ENCODE measurements at places on chromosomes 7 and 10. TPM values are rescaled to one million over a fixed set of nuclear protein-coding genes. Genes with fewer than 3 reads are reported as not detected.
A peak's percentile ranks its signal among the peaks of the same experiment; 100 is the strongest.

FANK1 gene
- total RNA-seq, result not detected

ASIC3 gene
- not detected for total RNA-seq

GPR141 gene
- not detected for total RNA-seq

ANXA8L1 gene
- not detected for total RNA-seq

ANK3 gene
- not detected for total RNA-seq

MOGAT3 gene
- total RNA-seq, result 22.5 TPM

RADIL gene
- 0.52 TPM for total RNA-seq

LIPK gene
- not detected for total RNA-seq

C7orf33 gene
- not detected for total RNA-seq

ZNF365 gene
- total RNA-seq, result not detected

TASOR2 gene
- total RNA-seq, result 58.9 TPM

CALML5 gene
- not detected for total RNA-seq

GRCh38 chr7:16261100-16261499 lies 160.2 kb downstream of the CRPPA start:
- H3K27ac ChIP-seq, result no peak overlapping the region
- H3K27me3 ChIP-seq, result no peaks in the 10 kb centered on the region
- no peak for DNase-seq

DNA sequence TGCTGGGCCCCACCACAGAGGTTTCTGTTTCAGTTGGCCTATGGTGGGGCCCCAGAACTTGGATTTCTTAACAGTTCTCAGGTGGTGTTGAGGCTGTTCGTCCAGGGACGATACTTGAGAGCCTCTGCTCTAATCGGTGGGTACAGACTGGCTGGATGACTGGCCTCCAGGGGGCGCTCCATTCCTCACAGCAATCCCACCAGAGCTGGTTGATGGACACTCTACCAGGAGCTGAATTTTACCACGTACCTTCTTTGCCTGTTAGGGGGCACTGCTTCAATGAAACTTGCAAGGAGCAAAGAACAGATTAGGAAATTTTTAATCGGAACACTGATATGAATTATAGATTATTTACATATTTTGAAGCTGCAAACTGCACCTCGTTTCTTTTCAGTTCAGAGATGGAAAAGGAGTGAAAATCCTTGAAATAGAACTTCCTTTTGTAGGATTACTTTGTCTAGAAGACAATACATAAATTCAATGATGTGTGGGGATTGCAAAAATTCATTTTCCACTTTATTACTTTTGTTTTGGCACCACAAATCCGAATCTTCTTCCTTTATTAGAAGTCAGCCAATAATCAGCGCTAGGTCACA lies 44.8 kb downstream of the KBTBD2 start:
- no peaks in the 10 kb centered on the region for H3K27me3 ChIP-seq
- no peak overlapping the region for H3K27ac ChIP-seq
- no peaks in the 10 kb centered on the region for H3K4me1 ChIP-seq
- H3K36me3 ChIP-seq, result no peaks in the 10 kb centered on the region
- peak; percentile 52 for DNase-seq

GRCh38 chr10:97686301-97686961 lies 610 bp downstream of the AVPI1 start:
- H3K4me3 ChIP-seq, result peak overlapping the region; percentile 91
- no peak for DNase-seq
- H3K4me1 ChIP-seq, result peaks cover 59% of the 10 kb centered on the region
- no peaks in the 10 kb centered on the region for H3K27me3 ChIP-seq
- peak overlapping the region; percentile 92 for H3K27ac ChIP-seq

GRCh38 chr10:71957546-71958275 lies 6.5 kb upstream of the CHST3 start:
- H3K36me3 ChIP-seq, result no peaks in the 10 kb centered on the region
- no peaks in the 10 kb centered on the region for H3K27me3 ChIP-seq
- H3K4me1 ChIP-seq, result peaks cover 29% of the 10 kb centered on the region
- no peak overlapping the region for H3K27ac ChIP-seq
- H3K4me3 ChIP-seq, result no peak overlapping the region

GRCh38 chr10:10745291-10745690 lies 272.4 kb upstream of the CELF2 start:
- no peaks in the 10 kb centered on the region for H3K4me1 ChIP-seq
- H3K27me3 ChIP-seq, result no peaks in the 10 kb centered on the region
- no peak for DNase-seq

DNA sequence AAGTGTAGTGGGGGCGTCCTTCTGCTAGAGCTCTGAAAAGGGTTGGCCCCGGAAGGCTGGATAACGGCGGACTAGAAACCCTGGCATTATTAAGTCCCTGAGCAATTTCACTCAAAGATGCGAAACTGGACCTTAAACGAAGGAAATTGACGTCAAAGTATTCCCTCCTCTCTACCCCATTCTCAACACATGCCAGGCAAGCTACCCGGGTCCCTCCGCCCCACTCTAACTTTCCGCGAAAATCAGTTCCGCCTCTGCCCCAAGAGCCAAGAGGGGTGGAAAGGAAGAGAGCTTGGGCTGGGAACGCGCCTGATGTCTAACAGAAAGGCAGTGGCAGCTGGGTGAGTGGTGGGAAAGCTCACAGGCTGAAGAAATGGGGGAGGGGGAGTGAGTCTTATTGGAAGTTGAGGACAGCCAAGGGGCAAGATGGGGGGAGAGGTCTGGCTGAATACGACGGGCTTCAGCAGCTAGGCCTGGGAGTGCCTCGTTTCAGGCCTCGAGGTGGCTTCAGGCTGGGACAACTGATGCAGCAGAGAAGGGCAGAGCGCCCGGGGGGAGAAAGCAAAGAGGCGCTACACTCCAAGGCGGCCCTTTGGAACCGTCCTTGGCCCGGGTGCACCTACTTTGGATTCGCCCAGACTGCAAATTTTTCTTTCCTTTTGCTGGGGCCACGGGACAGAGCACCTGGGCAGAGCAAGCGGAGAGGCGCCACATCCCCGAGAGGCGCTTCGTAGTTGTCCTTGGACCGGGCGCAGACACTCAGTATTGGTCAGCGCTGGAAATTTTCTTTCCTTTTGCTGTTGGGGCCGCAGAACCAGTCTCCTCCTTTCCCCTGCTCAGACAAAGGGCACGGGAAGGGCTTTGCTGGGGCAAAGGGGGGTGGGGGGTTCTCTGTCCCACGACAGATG lies 2.0 kb upstream of the FEZF1 start:
- no peak for DNase-seq
- H3K36me3 ChIP-seq, result no peaks in the 10 kb centered on the region
- H3K4me1 ChIP-seq, result peaks cover 32% of the 10 kb centered on the region
- no peak overlapping the region for H3K4me3 ChIP-seq
- H3K27me3 ChIP-seq, result peaks cover 88% of the 10 kb centered on the region
- H3K27ac ChIP-seq, result no peak overlapping the region

GRCh38 chr10:78335691-78336401 lies 302.2 kb downstream of the RPS24 start:
- DNase-seq, result no peak
- H3K4me1 ChIP-seq, result no peaks in the 10 kb centered on the region
- no peak overlapping the region for H3K27ac ChIP-seq
- H3K4me3 ChIP-seq, result no peak overlapping the region
- no peaks in the 10 kb centered on the region for H3K36me3 ChIP-seq

GRCh38 chr7:101120315-101120714 lies 6.6 kb upstream of the SERPINE1 start:
- no peak overlapping the region for H3K27ac ChIP-seq
- peaks cover 82% of the 10 kb centered on the region for H3K4me1 ChIP-seq
- H3K4me3 ChIP-seq, result no peak overlapping the region
- H3K36me3 ChIP-seq, result no peaks in the 10 kb centered on the region

DNA sequence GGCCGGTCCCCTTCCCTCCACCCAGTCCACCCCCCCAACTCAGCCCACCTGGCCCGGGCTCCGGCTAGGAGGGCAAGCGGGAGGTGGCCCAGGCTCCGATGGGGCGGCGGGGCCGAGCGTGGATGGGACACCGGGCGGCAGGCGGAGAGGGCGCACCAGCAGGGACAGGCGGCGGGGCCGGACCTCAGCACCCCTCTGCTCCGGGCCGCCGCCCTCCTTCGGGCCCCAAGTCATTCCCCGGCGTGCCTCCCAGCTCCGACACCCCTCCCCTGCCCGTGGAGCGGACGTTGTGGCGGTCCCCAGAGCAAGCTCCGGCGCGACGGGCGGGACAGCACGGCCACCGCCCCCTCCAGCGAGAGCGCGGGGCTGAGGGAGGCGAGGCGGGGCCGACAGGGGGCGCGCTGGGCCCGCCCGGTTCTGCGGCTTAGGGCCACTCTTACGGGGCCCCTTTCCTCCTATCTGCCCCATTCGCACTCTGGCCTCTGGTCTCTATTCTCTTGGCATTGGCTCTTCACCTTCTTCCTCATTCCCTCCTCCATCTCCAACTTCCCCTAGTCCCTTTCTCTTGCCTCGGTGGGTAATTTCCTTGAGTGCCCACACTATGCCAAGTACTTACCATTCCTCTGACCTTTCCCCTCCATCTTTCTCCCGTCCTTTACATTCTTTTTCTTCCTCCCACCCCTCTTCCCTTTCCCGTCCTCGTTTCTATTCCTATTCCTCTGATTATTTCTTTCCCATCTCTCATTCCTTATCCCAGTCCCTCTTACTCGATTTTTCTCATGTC lies 701 bp upstream of the GBX1 start:
- peak overlapping the region; percentile 55 for H3K4me3 ChIP-seq
- H3K27me3 ChIP-seq, result peaks cover 63% of the 10 kb centered on the region
- H3K4me1 ChIP-seq, result no peaks in the 10 kb centered on the region
- H3K27ac ChIP-seq, result no peak overlapping the region
- no peak for DNase-seq
- no peaks in the 10 kb centered on the region for H3K36me3 ChIP-seq

GRCh38 chr7:50145226-50145625 lies 52.2 kb upstream of the ZPBP start:
- no peaks in the 10 kb centered on the region for H3K27me3 ChIP-seq
- H3K27ac ChIP-seq, result no peak overlapping the region
- DNase-seq, result no peak
- H3K36me3 ChIP-seq, result no peaks in the 10 kb centered on the region
- H3K4me3 ChIP-seq, result no peak overlapping the region

DNA sequence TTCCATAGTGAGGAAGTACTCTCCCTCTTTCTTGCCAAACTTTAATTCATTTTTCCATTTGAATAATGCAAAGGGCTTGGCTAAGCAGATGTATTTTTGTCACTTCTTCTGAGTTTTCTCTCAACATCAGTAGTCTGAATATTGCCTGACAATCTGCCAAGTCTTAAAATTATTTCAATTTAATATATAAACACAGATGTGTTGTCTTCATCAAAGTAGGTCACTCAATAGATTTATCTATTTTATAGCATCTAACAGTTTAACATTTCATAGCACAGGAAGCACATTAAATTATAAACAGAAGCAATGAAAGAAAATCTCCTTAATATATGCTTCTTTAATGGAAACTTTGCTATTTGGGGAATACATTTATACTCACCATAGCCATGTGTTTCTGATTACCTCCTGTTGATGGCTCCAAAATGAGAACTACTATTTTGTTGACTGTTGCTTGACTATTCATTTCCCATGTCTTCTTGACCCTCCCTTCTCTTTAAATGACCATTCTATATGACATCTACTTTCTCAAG lies 4.5 kb downstream of the CPED1 start:
- no peaks in the 10 kb centered on the region for H3K27me3 ChIP-seq
- H3K4me3 ChIP-seq, result no peak overlapping the region
- DNase-seq, result no peak
- no peaks in the 10 kb centered on the region for H3K36me3 ChIP-seq

DNA sequence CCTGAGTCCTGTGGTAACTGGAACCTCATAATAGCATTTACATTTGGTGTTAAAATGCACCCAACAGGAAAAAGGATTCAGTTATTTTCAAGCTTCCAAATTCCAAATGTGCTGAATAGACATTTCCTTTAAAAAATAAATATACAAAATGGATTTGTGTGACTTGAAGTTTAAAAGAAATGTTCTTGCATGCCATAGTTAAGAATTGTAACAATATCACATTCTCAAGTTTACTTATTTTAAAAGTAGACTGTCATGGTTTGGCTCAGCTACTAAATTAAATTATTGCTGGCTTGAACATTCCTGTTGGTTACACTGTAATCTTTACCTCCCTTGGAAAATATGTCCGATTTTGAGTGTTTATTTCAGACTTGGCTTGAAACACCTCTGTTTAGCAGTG lies 31.5 kb downstream of the BICC1 start:
- no peak overlapping the region for H3K4me3 ChIP-seq
- no peak for DNase-seq
- H3K27ac ChIP-seq, result no peak overlapping the region

DNA sequence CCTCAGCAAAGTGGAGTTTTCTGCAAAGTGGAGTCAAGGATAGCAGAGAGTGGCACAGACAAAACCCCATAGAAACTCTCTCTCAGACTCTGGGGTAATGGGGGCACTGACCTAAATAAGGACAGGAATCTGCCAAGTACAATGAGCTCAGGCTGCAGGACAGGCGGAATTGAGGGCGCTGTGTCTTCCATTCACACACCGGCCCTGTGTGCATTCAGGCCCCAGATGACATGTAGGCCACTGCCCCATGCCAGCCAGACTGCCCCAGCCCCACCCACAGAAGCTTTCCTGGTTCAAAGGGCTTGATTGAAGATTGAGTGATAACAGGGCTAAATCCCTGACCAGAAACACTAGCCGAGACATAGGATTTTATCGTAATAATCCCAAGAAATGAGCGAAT lies 52.7 kb downstream of the EEPD1 start:
- H3K27ac ChIP-seq, result no peak overlapping the region
- no peak for DNase-seq
- H3K27me3 ChIP-seq, result no peaks in the 10 kb centered on the region
- no peak overlapping the region for H3K4me3 ChIP-seq
- H3K4me1 ChIP-seq, result peaks cover 89% of the 10 kb centered on the region

GRCh38 chr10:95759233-95759826 lies 3.4 kb downstream of the ENTPD1 start:
- DNase-seq, result no peak
- H3K4me3 ChIP-seq, result no peak overlapping the region

- no peak for DNase-seq
- H3K36me3 ChIP-seq, result no peaks in the 10 kb centered on the region
- H3K4me1 ChIP-seq, result peaks cover 9% of the 10 kb centered on the region
- peaks cover 5% of the 10 kb centered on the region for H3K27me3 ChIP-seq
These were observed 32.7 kb upstream of the VSIR start for GRCh38 chr10:71805776-71806703.
